CD8-positive, alpha-beta memory T cell (primary cell): ENCODE measurements at places on chromosomes 11 and 22. TPM values are rescaled to one million over a fixed set of nuclear protein-coding genes. Genes with fewer than 3 reads are reported as not detected.

DRICH1 gene
- not detected for polyA plus RNA-seq

TMEM191C gene
- polyA plus RNA-seq = 2.2 TPM

CREBZF gene
- 14.7 TPM for polyA plus RNA-seq

DNA sequence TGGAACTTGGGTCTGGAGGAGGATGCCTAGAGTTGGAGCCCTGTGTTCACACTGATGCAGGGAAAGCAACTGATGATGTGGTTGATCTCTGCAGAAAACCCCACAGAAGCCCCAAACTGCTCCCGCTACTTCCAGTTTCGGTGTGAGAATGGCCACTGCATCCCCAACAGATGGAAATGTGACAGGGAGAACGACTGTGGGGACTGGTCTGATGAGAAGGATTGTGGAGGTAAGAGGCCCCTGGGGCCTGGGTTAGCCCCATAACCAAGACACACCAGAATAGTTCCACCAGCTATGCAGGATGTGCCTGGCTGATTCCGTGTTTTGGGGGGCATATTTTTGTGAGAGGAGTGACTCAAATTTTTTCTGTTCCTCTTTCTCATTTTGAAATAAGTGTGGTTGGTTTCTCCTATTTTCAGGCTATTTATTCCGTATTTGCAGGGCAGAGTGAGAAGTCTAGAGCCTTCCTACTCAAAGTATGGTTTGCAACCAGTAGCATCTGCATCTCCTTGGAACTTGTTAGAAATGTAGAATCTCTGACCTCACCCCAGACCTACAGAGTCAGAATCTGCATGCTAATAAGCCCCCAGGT is 137.3 kb upstream of the SORL1-AS1 start:
- DNase-seq = no peak

GRCh38 chr11:69299023-69299461 is 5.1 kb downstream of the MYEOV start:
- no peak for DNase-seq

OR8D2 gene
- not detected for polyA plus RNA-seq

- no peak for DNase-seq
These were observed 419.3 kb upstream of the NARS2 start for GRCh38 chr11:78993802-78994430.

PATE4 gene
- not detected for polyA plus RNA-seq

DNA sequence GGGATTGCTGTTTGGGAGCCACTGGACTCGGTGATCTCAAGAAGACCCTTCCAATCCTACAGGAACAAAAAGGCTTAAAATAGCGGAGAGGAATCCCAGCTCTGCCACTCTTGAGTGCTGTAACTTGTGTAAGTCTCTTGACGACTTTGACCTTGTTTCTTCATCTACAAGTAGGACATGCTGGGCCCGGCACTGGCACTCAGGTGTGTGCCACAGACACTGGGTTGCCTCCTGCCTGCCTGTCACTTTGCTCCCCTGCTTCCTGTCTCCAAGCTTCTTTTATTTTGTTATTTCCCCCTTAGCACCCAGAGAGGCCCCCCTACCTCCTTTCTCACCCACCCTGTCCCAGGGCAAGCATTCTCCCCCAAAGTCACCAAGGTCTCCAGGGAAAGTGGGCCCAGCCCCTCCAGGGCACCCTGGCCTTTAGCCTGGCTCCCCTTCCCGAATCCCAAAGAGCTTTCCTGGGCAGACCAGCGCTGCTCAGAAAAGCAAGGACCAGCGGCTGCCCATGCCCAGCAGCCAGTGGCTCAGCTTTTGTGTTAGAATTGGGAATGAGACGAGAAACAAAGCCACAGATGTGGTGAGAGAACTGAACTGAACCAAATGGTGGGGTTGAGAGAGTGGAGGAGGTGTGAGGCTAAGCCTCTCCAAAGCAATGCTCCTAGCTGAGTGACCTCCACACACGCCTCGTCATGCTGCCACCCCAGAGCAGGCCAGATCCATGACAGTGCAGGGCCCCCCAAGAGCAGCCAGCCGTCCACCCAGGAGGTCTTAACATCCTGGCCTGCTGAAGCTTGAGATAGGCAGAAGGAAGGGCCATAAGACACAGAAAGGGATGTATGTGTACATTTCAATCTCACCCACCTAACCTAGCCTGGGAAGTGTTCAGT is 4.5 kb downstream of the TRIM29 start:
- DNase-seq = no peak
